GM23248 (cell line): ENCODE measurements at places on chromosomes 12 and 14. TPM values are rescaled to one million over a fixed set of nuclear protein-coding genes. Genes with fewer than 3 reads are reported as not detected.
A peak's percentile ranks its signal among the peaks of the same experiment; 100 is the strongest.

The PLEK2 gene
- polyA plus RNA-seq = 11.4 and 11.5 TPM in 2 replicates

DNA sequence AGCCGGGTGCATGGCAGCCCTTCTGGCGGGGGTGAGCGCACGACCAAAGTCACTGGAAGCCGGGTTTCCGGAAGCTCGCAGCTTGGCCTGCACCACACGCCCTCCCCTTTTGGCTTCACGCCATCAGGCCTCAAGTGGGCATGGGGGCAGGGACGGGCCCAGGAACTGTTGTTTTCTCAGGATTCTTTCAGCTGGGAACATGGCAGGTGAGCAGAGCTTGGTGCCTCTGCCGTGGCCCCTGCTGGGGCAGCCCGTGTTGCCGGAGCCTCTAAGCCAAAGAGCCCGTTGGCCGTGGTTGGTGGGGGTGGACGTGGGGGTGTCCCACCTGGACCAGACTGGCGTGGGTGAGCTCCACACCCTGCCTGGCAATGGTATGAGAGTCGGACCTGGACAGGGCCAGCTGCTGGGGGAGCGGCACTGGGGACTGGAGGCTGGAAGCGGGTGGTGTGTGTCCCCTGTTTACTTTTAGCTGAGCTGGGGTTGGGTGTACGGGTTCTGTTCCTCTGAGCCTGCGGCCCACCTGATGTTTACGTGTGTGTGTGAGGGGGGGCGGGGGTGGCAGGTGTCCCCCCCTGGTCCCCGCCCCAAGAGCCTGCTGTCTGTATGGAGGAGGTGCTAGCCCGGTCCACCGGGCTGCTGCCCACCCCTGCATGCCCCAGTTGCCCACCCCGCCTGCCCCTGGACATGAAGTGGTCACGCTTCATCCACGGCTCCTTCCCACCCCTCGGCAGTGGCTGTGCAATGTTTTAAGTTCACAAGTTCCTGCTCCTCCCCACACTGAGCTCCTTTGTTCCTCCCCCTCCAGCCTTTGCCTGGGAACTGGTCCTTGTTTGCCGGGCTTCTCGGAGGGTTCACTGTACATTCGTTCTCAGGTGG, 28.7 kb upstream of the PLD4 start:
- H3K4me1 ChIP-seq = no peaks in the 10 kb centered on the region
- H3K27ac ChIP-seq = no peak overlapping the region
- H3K4me3 ChIP-seq = no peak overlapping the region
- no peaks in the 10 kb centered on the region; the same call in 1 of the 2 replicates for H3K36me3 ChIP-seq
- DNase-seq = peak; percentile 32
- no peaks in the 10 kb centered on the region for H3K27me3 ChIP-seq

- no peak overlapping the region for H3K27ac ChIP-seq
- DNase-seq = peak; percentile 38
- peaks cover 23% of the 10 kb centered on the region for H3K36me3 ChIP-seq
- H3K4me3 ChIP-seq = no peak overlapping the region
Measured at GRCh38 chr14:54572316-54572715, 5.4 kb downstream of the SAMD4A start.

GRCh38 chr12:46221255-46222128, 47.4 kb downstream of the SLC38A1 start:
- peak; percentile 84 for DNase-seq
- peak overlapping the region; percentile 56 for H3K4me3 ChIP-seq
- no peaks in the 10 kb centered on the region for H3K27me3 ChIP-seq
- H3K27ac ChIP-seq = peak overlapping the region; percentile 98
- peaks cover 47% of the 10 kb centered on the region for H3K4me1 ChIP-seq
- peaks cover 8% of the 10 kb centered on the region; the same call in 1 of the 2 replicates for H3K36me3 ChIP-seq

The RNASE2 gene
- not detected in 2 replicates for polyA plus RNA-seq
